BJ (cell line): ENCODE measurements at places on chromosomes 13 and 19.

DNA sequence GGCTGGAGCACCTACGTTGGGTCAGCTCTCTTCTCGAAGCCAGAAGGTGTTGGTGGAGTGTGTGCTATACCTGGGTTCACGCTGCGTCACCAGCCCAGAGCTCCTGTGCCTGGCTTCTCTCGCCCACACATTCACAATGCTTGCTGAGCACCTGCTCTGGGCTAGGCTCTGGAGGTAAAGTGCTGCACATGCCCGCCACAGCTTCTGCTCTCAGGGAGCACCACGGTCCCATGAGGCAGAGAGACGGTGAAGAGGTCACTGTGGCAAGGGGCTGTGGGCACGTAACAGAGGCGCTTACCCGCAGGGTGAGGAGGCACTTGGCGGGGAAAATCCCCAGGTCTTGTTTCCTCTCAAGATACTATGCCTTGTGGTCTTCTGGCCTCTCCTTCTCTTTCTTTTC, 174.2 kb downstream of the TEX29 start:
- no peak for DNase-seq

DNA sequence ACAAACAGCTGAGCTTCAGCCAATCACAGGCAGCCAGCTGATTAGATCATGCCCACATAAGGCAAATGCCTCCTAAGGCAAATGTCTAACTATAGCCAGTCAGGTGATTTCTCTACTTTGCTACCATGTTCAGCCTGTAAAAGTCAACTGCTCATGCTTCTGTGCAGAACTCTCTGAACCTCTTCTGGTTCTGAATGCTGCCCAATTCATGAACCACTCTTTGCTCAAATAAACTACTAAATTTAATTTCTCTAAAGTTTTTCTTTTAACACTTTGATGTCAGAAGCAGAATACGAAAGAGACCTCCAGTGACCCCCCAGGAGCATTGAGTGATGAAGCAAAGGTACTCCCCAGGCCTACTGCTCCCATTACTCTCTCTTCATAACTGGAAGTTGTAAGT, 240.7 kb upstream of the IPO5 start:
- DNase-seq = no peak

- DNase-seq = no peak
These were observed 6.4 kb downstream of the LGALS4 start for GRCh38 chr19:38806371-38806770.

DNA sequence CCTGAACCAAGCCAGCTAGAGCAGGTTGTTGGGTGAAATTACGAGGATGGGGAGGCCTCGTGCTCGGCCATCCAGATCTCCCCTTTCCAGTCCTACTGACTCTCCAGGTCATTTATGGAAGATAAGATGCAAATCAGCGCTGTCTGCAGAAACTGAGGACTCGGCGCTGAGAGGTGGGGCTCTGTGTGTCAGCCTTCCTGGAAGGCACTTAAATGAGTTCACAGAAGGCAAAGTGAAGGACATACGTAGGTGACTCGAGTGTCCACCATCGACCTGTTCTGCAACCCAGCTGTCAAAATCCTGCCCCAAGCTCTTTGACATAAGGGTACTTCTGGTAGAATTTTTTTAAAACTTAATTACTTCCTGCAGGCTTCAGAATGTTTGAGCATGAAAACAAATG, 86.4 kb downstream of the RAB20 start:
- DNase-seq = no peak

- no peak for DNase-seq
These were observed 26.7 kb downstream of the ZNF728 start for GRCh38 chr19:22976248-22976647.
